GM04503 (cell line): ENCODE measurements at places on chromosomes 12 and 14.

GRCh38 chr12:27554421-27555186 lies 30.6 kb downstream of the PPFIBP1 start:
- no peak for DNase-seq

GRCh38 chr12:66438601-66439000 lies 136.3 kb downstream of the HELB start:
- no peak for DNase-seq

DNA sequence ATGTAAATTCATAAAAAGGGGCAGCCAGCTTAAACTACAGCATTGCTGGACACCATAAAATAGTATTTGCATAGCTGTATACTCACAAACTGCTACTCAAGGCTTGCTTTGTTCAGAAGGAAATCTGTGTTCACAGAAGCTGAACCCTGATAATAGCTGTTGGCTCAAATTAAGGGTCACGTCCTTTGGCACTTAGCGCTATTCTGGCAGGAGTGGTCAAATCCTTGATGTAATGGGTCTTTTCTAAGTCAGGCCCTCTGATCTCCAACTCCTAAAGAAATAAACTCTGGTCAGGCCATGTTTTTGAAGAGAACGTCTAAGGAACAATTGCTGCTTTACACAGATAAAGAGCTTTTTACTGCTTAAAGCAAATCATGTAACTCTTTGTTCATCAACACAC lies 12.8 kb upstream of the PSMA6 start:
- no peak for DNase-seq

GRCh38 chr12:109997393-109997792 lies 1.2 kb upstream of the GIT2 start:
- no peak for DNase-seq

- DNase-seq = no peak
Measured at GRCh38 chr12:5969974-5970690, 25.1 kb upstream of the ANO2 start.

DNA sequence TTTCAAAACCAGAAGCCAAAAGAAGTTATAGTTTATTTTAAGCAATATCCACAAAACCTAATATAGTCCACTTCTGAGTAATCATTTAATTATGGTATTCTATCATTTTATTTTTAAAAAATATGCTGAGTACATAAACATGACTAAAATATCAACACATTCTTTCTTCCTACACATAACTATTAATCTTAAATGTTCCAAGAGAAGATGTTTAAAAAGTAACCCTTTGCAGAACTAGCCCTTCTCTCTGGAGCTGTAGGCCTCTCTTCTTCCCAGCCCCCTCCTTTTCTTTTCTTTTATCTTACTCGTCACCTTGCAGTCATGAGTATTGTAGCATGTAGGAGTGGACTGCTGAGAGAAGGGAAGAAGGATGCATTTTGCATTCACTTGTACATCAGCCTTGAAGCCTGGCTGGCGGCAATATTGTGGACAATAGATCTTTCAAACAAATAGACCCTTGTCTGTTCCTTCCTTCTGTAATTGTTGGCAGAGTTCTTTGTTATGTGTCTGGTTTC lies 941.9 kb downstream of the NRXN3 start:
- no peak for DNase-seq

DNA sequence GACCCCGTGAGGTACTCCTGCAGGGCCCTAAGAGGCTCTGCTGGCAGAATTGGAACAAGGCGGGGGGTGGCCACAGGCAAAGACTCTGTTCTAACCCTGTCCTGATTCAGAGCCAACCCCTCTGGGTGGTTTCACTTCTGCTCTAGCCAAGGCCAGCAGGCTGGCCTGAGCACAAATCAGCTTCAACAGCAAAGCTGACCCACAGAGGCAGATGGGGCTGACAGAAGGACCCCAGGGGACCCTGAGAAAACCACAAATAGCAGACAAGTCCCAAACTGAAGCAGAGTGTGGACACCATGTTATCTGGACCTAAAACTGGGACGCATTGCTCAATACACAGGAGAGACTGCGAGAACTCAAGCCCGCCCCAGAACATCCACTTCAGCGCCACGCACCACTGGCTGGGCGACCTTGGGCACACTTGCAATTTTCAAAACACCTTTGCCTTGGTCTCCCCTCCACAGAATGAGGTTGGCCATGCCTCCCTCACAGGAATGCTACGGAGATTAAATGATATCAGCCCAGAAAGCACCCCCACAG lies 76.4 kb upstream of the DICER1 start:
- DNase-seq = no peak

GRCh38 chr12:122123761-122124145 lies 45.2 kb downstream of the MLXIP start:
- no peak for DNase-seq

GRCh38 chr12:77601069-77601468 lies 229.6 kb upstream of the NAV3 start:
- DNase-seq = no peak

DNA sequence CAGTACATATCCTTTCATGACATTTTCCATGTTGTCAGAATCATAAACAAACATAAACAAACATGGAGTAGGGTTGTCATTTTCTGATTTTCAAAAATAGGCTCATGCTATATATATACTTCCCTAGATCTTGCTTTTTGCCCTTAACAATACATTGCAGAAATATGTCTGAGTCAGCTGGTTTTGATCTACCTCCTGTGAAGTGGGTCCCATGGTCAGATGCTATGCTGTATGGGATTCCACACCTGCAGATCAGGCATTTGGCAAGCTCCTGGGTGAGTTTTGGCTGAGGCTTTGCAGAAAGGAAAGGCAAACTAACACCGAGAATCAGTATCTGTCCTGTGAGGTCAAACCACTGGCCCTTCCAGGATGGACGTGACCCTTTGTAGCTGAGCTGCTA lies 183.0 kb upstream of the ARID2 start:
- DNase-seq = no peak

GRCh38 chr14:26687301-26687837 lies 89.5 kb upstream of the NOVA1 start:
- no peak for DNase-seq

DNA sequence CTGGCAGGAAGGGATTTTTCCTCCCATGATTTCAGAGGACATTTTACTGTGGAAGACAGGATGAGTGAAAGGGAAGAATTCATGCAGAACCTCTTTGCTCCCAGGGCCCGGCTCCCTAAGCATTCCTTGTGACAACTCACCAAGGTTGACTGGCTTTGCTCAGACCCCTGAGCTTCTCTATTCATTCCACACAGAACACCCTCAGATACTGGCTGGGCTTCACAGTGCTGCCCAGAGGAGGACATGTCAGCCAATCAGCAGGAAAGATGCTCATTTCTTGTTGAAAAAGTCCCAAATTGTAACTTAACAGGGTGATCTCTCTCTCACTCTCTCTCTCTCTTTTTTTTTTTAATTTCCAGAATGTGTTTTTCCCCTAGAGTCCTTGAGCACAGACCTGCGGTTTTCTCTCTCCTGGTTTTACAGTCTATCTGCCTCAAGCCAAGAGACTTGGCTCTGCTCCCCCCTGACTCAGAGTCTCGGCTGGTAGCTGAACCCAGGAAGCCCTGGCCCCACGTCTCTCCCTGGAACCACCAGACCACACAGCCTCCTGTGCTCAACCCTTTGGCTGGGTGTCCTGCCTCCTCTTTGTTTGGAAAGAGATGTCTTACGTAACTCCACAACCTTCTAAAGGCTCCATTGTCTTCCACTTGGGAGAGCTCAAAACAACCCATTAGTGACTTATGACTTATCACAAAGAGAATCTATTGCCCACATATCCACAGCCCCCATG lies 43.9 kb downstream of the SSPN start:
- peak; percentile 95 for DNase-seq

GRCh38 chr14:105064001-105064400 lies 1.2 kb downstream of the GPR132 start:
- no peak for DNase-seq
